ENCODE measurements at places on chromosomes 3 and 15.

- no peak for DNase-seq
These were observed 145.2 kb upstream of the NUDT16 start for GRCh38 chr3:131236421-131236820.

GRCh38 chr15:82158811-82159210, 103.7 kb downstream of the EFL1 start:
- DNase-seq, result no peak

- no peak for DNase-seq
These were observed 159.4 kb downstream of the NEK10 start for GRCh38 chr3:27209617-27210264.

DNA sequence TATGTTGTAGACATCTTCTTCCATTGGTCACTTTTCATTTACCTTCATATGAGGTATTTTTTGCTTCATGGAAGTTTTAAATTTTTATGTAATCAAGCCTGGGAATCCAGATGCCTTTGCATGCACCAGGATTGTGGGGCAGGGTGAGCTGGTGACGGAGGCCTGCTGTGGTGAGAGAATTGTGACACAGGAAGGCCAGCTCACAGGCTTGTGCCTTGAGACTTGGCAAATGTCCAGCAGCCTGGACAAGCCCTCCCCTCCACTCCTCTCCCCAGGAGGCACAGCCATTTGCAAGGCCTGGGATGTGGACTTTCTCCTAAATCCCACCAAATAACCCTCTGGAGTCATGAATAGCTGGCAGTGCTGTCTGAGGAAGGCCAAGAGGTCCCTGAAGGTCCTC, 67.4 kb downstream of the RHCG start:
- DNase-seq, result no peak

DNA sequence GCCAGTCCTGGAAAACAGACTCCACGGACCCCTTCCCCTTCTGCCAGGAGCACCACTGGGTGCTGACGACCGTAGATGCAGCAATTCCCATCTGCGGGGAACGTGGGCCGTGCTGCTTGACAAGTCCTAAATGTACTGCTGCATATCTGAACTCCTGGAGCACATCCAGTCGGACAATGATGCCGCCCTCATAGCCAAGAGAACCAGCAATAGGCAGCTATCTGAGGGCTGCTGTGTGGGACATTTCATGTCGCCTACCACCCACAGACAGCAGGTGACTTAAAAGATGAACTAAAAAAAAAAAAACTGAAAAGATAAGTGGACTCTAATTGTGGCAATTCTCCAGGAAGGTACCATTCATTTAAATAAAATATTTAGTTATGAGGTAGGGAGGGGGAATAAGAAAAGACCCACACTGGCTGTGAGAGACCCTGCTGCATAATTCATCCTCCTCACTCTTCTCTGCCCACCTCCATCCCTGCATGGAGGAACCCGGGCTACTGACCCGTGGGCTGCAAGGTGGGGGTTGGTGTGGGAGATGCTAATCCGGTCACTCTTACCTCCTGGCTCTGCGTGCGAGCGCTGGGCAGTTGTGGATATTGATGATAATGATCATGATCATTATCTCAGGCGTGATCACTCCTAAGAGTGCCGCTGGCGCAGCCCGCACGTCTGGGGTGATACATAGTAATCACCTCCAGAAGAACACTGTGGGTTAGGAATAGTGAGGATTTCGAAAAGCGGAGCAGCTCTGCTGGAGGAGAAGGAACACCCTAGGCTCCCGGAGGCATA, 28.3 kb downstream of the ALS2CL start:
- DNase-seq, result no peak

DNA sequence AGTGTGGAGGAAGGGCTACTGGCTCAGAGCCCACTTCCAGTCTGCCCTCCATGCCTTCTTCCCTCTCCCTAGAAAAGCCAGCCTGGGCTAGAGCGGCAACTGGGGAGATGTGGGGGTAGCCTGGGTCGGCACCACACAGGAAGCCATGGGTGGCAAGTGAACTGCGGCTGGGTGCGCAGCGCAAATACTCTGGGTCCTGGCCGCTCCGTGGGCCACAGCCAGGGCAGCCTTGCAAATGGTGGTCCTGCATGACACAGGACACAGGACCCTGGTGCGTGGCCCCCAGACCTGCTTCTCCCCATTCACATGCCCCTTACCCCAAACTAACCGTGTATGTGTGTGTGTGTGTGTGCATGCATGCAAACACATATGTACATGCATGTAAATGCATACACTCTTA, 25.7 kb downstream of the PRKCD start:
- DNase-seq, result no peak

DNA sequence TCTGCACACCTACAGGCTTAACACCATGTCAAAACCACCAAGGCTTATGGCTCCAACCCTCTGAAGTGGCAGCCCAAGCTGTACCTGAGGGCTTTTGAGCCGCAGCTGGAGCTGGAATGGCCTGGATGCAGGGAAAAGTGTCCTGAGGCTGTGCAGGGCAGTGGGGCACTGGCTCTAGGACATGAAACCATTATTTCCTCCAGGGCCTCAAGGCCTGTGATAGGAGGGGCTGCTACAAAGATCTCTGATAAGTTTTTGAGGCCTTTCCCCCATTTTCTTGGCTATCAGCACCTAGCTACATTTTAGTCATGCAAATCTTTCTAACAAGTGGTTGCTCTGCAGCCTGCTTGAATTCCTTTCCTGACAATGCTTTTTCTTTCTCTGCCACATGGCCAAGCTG, 37.6 kb downstream of the SPATA16 start:
- no peak for DNase-seq

DNA sequence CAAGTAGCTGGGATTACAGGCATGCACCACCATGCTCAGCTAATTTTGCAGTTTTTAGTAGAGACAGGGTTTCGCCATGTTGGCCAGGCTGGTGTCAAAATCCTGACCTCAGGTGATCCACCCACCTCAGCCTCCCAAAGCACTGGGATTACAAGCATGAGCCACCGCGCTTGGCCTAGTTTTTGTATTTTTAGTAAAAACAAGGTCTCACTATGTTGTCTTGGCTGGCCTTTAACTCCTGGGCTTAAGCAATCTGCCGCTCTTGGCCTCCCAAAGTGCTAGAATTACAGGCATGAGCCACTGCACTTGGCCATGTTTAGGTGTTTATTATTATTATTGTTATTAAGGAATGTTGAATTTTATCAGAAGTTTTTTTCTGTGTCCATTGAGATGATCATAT, 14.7 kb downstream of the IL16 start:
- no peak for DNase-seq

DNA sequence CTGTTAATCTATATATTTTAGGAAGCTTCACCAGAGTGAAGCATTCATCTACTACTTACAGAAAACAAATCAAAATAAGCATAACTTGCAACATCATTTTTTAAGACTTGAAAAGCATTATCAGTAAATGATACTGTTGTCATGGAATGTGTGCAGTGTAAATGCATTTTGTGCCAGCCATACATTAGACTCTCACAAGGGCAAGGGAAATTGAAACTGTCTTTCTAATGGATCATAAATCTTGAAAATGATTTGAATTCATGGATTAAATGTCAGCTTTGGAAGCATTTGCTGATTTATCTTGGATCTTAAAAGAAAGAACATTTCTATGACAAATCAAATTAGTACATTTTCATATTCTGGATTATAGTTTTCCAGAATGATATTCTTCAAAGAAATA, 338.3 kb upstream of the SGO1 start:
- DNase-seq, result no peak

- DNase-seq, result no peak
These were observed 22.2 kb downstream of the SCG5 start for GRCh38 chr15:32663671-32664070.

- no peak for DNase-seq
These were observed 23.4 kb upstream of the FXR1 start for GRCh38 chr3:180888992-180889560.

DNA sequence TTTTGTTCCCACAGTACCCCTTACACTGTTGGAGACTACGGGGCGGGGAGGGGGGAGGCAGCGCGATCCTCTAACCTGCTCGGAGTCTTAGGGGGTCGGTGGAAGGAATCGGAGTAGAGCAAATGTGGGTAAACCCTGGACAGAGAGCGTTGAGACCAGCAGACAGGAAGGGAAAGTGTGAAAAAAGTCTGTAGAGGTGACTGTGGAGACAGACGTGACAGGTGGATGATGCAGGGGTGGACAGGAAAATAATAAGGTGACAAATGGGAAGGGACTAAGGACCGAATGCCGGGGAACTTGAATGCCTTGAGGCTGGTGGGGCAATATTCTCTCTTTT, 424 bp downstream of the EAF2 start:
- no peak for DNase-seq

DNA sequence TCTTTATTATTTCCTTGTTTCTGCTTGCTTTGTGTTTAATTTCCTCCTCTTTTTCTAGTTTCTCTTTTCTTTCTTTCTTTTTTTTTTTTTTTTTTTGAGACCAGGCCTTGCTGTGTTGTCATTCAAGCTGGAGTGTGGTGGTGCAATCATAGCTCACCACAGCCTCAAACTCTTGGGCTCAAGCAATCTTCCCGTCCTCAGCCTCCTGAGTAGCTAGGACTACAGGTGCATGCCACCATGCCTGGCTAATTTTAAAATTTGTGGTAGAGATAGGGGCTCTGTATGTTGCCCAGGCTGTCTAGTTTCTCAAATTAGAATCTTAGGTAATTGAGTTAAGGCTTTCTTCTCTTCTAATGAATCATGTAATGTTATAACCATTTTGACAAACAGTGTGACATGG, 22.4 kb downstream of the SLMAP start:
- DNase-seq, result no peak

DNA sequence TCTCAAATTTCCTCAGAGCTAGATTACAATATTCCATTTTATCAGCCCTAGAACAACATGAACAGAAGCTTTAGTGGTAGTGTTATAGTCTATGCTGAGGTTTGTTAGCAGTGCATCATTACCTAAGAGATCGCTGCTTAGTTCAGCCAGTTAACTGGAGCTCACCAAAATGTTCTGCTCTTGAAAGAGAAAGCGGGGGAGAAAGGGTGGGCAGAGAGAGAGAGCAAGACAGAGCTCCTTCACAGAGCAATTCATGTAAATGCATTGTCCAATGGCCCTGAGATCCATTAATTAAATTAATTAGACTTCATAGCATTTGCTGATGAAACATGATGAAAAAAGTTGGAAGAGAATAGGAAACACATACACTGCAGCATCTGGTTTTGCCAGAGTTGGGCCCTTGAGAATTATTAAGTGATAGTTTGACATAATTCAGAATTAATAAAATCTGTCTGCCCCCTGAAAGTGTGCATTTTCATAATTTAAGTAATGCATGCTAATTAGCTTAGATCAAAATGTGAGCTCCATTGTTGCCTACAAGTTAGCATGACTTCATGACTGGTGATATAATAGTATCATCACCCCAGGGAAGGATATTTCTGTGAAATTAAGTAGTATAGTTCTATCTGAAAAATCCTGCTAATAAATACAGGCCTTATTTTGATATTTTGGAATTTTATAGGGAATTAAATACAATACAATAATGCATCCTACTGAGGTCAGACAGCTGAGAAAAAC, 86.9 kb upstream of the LYSMD4 start:
- no peak for DNase-seq

GRCh38 chr15:80266113-80266512, 14.1 kb upstream of the CTXND1 start:
- no peak for DNase-seq

DNA sequence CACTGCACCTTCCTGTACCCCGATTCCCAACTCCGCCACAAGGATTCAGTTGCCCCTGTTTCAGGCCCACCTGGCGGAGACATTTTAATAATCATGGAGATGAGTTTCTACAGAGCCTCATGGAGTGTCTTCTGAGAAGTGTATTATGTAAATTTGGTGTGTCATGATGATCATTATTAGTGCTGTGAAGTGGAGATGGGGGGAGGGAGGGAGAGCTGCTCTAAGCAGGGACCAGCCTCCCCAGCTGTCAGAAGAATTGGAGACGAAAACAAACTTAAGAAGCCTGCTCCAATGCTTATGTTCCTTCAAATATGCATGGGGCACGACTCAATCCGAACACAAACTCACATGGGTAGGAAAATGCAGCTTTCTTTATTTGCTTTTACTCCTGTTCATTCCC, 127.8 kb downstream of the EPHB1 start:
- no peak for DNase-seq

DNA sequence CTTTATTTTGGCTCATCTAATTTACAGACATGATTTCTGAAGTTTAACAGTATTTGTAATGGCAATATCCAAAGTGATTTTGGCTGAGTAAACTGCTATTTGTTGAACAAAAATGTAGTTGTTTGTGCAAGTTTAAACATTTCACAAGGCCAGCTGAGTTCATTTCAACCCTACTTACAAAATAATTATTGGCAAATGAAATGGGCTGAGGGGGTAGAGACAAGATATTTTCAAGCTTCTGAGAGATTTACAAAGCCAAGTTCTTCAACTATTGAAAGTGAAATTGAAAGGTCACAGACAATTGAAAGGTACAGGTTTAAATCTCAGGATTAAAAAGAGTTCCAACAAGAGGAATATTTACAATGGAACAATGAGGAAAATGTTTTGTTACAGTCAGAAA, 77.1 kb downstream of the DUT start:
- no peak for DNase-seq

DNA sequence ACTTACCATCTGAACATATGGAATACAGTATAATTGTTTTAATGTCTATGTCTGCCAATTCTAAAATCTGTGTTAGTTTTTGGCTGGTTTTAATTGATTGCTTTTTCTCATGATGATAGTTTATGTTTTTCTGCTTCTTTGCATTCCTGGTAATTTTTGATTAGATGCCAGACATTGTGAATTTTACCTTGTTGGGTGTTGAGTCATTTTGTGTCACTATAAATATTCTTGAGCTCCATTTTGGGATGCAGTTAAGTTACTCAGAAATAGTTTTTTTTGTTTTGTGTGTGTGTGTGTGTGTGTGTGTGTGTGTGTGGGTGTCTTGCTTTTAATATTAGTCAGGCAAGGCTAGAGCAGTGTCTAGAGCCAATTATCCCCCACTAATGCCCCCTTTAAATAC, 818.8 kb upstream of the NR2F2 start:
- DNase-seq, result no peak

DNA sequence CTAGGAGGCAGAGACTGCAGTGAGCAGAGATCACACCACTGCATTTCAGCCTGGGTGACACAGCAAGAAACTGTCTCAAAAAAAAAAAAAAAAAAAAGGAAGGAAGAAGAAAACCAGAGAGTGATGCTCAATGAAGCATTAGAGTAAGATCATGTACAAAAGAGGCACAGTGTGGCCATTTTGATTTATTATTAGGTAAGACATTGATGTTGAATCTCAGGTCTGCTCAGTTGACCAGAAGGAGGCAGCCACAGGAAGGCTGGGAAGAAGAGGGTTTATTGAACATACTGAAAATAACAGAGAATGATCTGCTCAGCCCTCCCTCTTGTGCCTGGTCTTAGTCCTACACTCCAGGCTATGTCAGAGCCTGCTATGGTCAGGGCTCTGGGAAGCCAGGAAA, 15.6 kb downstream of the LRRK1 start:
- DNase-seq, result no peak

- DNase-seq, result no peak
These were observed 12.8 kb upstream of the MAGEF1 start for GRCh38 chr3:184724699-184725098.

All from umbilical cord (tissue), 2 donors.